ENCODE measurements at places on chromosomes 3 and 15.

DNA sequence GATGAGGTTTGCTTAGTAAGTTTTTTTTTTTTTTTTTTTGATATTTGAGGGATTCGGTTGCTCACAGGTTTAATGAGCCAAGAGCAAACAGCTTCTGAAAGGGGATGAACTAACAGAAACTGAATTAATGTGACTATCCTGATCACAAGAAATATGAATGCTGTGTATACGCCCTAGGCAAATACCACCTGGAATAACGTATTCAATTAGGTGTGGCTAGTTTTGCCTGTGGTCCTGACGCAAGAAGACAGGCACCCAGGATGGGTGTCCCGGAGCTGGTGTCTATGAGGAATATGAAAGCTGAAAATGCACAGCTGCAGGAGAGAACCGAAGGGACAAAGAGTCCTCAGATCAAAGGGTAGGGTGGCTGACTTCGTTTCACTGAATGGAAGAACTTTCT, 14.6 kb downstream of the LSG1 start:
- DNase-seq = no peak

DNA sequence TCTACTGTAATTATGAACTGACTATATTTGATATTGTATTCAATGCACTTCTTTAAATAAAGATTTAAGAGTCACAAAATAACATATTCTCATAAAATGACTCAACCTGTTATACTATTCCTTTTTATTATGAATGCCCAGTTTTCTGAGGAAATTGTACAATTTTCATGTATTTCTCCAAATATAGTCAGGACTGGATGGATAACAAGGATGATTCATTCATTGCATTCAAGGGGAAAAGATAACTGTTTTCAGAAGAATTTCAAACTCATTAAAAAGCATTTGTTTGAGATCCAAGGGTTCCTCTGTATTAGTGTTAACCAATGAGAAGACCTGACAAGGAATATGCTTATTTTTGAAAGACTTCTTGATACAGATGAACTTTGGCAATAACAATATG, 163.7 kb downstream of the MEIS2 start:
- DNase-seq = no peak

GRCh38 chr3:58466899-58467563, 24.9 kb upstream of the KCTD6 start:
- no peak for DNase-seq

GRCh38 chr3:137343283-137343682, 385.5 kb downstream of the IL20RB start:
- no peak for DNase-seq

- peak; percentile 68 for DNase-seq
These were observed 7.9 kb downstream of the FSIP1 start for GRCh38 chr15:39774688-39775267.

- no peak for DNase-seq
These were observed 1.3 kb downstream of the AP2M1 start for GRCh38 chr3:184175981-184176376.

DNA sequence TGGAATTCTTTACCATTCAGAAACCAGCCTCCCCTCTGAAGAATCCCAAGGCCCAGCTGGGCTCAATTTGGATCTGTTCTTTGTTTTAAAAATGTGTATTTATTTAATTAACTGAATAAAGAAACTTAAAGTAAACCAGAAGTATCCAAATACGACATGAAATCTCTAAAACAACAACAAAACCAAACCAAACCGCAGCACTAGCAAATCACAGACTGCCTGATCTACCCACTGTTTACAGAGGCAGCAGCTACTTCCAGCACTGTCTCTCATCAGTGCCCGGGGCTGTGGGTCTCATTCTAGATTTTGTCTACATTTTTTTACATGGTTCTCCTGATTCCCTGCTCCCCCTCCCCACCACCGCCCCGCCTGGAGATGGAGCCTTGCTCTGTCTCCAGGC, 2.3 kb downstream of the FLNB start:
- no peak for DNase-seq

DNA sequence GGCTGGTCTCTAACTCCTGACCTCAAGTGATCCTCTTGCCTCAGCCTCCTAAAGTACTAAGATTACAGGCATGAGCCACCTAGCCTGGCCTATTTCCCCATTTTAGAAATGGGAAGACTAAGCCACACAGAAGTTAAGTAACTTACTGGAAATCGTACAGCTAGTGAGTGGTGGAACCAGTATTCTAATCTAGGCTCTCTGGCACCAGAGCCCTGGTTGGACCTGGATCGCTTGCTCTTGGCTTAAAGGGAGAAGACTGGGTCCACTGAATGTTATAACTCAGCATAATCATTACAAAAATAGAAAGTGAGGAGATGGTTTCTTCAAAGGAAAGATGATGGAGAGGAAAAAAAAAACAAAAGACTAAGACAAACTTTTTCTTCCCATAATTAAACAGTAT, 37.4 kb upstream of the CNTN3 start:
- DNase-seq = no peak

- no peak for DNase-seq
These were observed 12.1 kb upstream of the PAK6 start for GRCh38 chr15:40226736-40227135.

- no peak for DNase-seq
These were observed 84.6 kb downstream of the HCN4 start for GRCh38 chr15:73284090-73284716.

- DNase-seq = no peak
These were observed 137.4 kb downstream of the SV2B start for GRCh38 chr15:91237445-91237844.

- DNase-seq = no peak
These were observed 108.5 kb downstream of the CHSY1 start for GRCh38 chr15:101143321-101143720.

DNA sequence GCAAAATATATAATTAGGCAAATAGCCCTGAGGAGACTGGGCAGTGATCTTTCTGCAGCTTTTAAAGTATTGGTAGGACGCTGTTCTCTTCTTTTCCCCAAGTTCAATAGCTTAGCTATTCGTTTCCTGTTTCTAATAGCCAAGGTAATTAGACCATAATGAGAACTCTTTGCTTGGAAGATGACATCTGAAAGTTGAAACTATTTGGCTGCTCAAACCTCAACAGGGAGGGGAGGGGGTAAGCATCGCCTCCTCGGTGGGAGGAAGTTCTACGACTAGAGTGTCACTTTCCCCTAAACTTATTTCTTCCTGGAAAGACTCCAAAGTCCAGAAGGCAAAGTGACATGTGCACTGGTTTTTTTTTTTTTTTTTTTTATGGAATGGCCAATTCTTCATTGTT, 22.8 kb upstream of the ALDH1A3 start:
- no peak for DNase-seq

DNA sequence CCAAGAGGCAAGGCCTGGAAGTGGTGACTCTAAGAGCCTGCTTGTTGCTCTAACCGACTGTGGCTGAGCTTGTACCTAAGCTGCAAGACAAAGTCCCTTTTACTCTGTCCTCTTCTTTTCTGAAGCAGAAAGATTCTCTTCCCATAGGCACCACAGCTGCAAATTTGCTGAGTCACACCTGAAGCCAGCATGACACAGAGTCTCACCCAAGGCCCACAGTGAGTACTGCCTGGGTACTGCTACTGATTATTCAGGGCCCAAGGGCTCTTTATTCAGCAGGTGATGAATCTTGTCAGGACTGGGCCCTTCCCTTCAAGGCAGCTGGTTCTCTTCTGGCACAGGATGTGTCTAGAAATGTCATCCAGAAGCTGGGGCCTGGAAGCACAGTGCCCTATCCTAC, 18.9 kb upstream of the TIGIT start:
- peak; percentile 36 for DNase-seq

- DNase-seq = no peak
These were observed 51.5 kb downstream of the ZMAT3 start for GRCh38 chr3:179020112-179020511.

- no peak for DNase-seq
These were observed 18.0 kb downstream of the LCMT2 start for GRCh38 chr15:43312378-43312777.

DNA sequence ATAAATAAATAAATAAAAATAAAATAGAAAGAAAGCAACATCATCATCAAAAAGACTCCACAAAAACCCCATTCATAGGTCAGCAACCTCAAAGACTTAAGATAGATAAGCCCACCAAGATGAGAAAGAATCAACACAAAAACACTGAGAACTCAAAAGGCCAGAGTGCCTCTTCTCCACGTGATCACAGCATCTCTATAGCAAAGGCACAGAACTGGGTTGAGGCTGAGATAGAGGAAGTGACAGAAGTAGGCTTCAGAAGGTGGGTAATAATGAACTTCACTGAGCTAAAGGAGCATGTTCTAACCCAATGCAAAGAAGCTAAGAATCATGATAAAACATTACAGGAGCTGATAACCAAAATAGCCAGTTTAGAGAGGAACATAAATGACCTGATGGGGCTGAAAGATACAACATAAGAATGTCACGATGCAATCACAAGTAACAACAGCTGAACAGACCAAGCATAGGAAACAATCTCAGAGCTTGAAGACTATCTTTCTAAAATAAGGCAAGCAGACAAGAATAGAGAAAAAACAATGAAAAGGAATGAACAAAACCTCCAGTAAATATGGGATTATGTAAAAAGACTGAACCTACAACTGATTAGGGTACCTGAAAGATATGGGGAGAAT, 26.4 kb downstream of the GNB5 start:
- DNase-seq = no peak

GRCh38 chr3:69970827-69971226, 28.7 kb upstream of the SAMMSON start:
- DNase-seq = no peak

GRCh38 chr3:123302961-123303360, 101.2 kb downstream of the SEC22A start:
- no peak for DNase-seq

GRCh38 chr3:127135241-127136023, 57.5 kb upstream of the PRR23E start:
- peak; percentile 25 for DNase-seq

- no peak for DNase-seq
These were observed 174.2 kb upstream of the ATP11B start for GRCh38 chr3:182618981-182619591.

- DNase-seq = no peak
These were observed 273.3 kb downstream of the ZNF385D start for GRCh38 chr3:21477541-21478288.

GRCh38 chr3:13782501-13782900, 97.4 kb downstream of the WNT7A start:
- no peak for DNase-seq

DNA sequence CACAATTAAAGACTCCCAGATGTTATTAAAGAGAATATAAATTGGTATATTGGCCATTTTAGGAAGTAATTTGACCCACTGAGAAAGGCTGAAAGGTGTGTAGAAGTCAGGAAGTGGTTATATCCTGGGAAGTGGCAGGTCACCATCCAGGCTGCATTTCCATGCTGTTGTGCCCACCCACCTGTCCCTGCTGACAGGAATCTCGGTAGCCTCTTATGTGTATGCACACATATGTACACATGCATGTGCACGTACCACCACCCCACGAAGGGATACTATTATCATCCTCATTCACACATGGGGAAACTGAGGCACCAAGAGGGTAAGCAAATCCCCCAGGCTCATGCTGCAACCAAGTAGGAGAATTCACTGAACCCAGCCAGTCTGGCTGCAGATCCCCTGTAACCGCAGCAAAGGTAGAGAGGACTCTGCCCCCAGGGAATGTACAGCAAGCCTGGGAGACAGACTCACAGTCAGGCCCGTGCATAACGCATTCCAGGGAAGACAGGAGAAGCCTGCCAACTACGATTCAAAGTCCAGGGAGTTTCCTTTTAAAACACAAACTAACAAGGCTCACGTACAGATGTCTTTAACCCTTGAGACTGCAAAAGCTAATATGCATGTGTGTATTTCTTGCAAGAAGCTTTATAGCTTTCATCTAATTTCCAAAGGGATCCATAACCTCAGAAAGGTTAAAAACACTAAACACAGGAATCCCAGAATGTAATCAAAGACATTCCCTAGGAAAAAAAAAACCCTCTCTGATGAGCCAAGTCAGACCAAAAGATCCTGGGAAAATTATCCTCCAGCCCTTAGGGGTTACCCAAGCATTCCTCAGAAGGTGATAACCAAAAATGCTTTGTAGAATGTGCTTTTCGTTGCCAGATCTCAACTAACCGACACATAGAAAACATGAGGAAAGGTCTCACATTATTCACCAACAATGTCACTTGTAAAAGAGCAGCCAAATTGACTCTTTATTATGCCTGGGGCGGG, 129.6 kb downstream of the ADAMTS17 start:
- no peak for DNase-seq

DNA sequence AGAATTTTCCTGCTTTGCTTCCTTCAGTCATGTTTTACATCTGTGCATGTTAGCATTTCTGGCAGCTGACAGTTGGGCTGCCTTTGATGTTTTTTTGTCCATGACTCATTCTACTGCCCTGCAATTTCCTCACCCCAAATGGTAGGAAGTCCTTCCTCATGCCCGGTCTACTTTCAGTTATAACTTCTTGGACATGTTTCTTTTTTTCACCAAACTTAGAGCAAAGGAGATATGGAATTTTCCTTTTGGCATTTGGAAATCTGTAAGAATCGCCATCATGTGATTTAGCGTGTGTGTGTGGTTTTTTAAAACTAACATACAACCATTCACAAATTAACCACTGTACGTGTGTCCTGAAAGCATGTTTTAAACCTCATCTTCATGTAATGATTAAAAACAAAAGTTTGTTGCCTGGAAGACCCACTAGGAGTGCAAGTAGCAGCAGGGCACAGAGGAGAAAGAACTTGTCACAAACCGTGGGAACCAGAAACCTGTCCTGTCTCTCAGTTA, 430.7 kb upstream of the CFAP20DC start:
- DNase-seq = peak; percentile 16

DNA sequence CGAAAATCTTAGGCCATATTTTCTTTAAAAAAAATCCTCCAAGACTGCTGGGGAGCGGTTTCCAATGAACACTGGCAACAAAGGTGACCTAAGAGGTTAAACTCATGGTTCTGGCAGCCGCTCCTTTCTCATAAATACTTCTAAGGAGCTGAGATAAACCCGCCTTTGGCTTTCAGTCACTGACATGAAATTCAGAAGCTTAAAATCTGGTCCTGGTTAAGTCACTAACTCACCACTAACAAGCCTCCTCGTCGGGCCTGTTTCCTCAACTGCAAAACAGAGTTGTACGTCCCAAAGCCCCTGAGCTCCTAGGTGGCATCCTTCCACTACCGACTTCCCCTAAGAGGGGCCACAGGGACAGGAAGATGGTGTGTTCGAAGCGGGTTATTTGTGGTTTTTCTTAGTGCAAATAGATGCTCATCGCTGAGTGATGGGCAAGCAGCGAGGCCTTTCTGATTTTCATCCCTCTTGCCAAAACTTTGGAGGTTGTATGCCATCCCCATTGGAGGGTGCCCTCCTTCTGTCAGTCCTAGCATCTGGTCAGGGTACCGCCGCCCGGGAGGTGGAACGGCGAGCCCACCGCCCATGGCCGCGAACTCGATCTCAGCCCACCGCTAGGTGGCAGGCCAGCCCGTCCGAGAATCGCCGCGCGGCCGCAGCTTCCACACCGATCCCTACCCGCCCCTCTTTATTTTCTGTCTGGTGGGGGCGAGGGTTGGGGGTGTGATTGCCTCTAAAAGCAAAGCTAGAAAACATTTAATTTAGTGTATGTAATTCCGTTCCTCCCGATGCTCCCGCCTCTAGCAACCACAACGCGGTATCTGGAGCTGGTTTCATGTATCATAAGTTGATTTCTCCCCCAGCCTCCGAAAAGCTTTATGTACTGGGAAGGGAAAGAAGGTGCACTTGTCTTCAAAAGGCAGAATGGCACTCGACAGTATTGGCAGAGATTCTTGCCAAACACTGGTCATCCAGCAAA, 4.6 kb downstream of the BCL6 start:
- peak; percentile 72 for DNase-seq

- no peak for DNase-seq
These were observed 27.5 kb downstream of the ANXA2 start for GRCh38 chr15:60370105-60370868.

- no peak for DNase-seq
These were observed 22.1 kb downstream of the PRICKLE2 start for GRCh38 chr3:64203216-64203615.
